WTC11 (cell line): ENCODE measurements at places on chromosomes 2 and 18.
A peak's percentile ranks its signal among the peaks of the same experiment; 100 is the strongest.

DNA sequence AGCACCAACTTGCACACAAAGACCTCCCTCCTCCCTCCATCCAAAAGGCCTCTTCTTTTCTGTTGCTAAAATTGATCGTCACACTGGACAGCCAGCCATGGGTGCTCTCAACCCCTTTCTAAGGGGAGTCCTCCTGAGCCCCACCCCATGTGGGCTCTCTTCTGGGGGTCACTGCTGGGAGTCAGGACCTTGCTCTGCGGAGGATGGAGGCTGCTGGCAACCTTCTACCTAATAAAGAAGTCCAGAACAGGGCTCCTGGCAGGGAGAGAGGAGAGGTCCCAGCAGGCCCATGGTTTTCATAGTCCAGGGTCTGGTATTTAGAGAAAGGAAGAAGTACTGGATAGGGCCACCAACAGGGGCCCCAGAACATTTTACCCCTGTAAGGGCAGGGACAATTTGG lies 67.6 kb upstream of the OTOS start:
- no peak for DNase-seq

GRCh38 chr2:26422947-26423629 lies 21.4 kb downstream of the DRC1 start:
- no peak for DNase-seq

DNA sequence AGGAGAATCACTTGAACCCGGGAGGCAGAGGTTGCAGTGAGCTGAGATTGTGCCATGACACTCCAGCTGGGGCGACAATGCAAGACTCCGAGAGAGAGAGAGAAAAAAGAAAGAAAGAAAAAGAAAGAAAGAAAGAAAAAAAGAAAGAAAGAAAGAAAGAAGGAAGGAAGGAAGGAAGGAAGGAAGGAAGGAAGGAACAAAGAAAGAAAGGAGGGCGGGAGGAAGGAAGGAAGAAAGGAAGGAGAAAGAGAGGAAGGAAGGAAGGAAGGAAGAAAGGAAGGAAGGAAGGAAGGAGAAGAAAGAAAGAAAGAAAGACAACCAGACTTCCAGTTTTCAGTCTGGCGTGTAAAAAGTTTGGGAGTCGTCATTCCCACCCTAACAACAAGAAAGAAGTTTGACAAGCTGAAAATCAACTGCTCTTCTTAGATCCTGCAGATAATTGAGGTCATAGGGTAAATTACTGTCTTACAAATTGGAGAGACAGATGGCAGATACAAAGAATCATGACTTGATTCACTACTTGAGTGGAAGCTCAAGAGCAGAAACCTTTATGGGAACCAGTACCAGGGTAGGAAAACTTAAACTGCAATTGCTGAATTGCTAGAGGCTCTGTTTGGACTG lies 15.1 kb upstream of the CYP27C1 start:
- DNase-seq = no peak

DNA sequence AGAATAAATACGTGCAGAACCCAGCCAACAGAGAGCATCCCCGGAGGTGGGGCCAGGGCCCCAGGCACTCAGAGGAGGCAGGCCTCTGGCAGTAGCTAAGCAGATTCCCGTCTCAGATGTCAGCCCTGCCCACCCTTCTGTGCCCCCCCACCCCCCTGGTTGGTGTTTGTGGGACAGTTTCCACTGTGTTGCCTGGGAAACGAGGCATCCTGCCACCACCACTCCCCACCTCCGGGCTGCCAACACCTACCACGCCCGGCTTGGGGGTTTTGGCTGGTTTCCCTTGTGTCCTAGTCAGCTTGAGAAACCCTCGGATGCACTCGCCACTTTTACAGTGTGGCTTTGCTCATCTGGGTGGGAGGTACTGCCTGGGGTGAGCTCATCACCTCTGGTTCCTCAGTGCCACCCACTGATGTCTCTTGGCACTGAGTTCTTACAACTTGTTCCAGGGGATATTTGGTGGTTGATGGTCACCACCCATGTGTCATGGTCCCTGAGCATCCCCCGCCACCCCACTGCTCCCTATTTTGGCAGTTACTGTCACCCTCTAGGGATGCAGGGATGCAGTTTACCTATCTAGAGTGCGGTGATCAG lies 72.4 kb upstream of the YWHAQ start:
- DNase-seq = no peak

DNA sequence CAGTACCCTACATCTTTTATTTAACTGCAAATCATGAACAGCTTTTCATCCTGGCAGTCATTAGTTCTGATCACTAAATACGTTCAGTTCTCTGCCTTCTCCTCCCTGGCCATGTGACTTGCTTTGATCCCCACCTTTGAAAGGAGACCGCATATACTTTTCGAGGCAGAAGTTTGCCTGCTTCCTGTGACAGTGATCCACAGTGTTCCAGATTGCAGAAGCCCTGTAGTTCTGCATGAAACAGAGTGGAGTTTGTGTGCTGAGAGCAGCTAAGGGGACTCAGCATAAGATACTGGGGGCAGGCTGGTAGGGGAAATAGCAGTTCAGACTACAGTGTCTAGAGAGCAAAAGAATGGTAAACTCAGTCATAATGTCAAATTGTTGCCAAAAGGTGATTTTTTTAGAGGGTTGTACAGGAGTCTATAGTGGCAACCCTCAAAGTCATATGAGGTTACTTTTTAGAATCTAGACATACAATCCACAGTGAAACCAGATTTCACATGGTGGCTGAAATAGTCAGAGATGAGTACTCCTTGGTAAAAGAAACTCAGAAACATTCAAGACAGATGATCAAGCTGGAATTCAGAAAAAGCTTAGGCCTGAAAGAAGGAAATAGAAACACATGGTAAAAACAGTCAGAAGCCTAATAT lies 1800.4 kb upstream of the CELF4 start:
- DNase-seq = no peak

DNA sequence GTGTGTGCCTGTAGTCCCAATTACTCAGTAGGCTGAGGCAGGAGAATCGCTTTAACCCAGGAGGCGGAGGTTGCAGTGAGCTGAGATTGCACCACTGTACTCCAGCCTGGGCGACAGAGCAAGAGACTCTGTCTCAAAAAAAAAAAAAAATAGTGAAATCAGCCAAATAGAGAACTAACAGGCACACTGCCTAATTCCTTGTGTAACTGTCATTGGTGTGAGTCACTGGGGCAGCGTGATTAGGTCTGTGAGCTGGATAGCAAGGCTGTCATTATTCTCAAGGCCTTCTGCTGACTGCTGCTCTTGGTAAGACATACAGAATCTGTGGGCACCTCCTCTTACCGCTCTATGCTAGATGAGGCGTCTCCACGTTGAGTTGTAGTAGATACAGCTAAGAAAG lies 270.3 kb downstream of the NEDD4L start:
- DNase-seq = no peak

- DNase-seq = no peak
Measured at GRCh38 chr18:62663731-62664336, 51.5 kb upstream of the PHLPP1 start.

DNA sequence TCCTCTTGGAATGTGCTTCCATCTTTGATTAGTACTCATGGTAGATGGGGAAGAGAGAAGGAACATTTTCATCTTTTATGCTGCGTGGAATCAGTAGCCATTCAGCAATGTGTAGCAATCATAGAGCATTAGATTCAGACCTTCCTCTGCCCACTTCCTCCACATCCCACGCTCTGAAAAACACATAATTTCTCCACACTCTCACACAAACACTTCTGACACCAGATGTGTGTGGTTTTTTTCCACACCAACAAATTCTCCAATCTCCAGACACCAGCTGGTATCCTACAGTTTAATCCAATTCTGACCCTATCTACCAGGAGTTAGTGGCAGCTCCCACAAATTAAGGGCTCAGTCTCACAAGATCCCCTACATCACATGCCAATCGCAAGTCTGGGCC lies 103.3 kb downstream of the AOX1 start:
- DNase-seq = no peak

GRCh38 chr2:205776720-205777119 lies 94.4 kb downstream of the NRP2 start:
- no peak for DNase-seq

- DNase-seq = peak; percentile 62
Measured at GRCh38 chr2:57720728-57721627, 325.6 kb upstream of the VRK2 start.

- DNase-seq = no peak
Measured at GRCh38 chr2:637406-637776, 39.8 kb downstream of the TMEM18 start.

- DNase-seq = no peak
Measured at GRCh38 chr2:23486684-23487075, 101.7 kb downstream of the KLHL29 start.

DNA sequence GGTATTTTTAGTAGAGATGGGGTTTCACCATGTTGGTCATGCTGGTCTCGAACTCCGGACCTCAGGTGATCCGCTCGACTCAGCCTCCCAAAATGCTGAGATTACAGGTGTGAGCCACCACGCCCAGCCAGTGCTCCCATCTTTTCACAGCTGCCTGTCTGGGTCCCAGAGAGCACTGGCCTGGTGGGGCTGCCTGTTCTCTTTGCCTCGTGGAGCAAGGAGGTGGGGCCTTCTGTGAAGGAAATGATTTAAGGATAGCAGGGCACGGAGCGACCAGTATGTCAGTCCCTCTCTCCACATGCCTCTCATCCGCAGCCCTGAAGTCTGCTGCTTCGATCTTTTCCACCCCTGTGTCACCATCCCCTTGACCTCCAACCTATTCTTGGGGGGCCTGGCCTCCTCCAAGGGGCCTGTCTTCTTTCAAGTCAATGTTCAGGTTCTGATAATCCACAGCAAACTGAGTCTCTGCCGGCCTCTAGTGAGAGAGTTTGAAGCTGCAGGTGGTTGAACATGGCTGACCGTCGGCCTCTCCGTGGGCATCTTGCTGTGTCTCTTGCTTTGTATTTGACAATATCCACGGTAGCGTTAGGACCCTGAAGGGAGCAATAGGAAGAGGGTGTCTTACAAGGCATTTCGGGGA lies 28.2 kb upstream of the GIGYF2 start:
- DNase-seq = peak; percentile 47

DNA sequence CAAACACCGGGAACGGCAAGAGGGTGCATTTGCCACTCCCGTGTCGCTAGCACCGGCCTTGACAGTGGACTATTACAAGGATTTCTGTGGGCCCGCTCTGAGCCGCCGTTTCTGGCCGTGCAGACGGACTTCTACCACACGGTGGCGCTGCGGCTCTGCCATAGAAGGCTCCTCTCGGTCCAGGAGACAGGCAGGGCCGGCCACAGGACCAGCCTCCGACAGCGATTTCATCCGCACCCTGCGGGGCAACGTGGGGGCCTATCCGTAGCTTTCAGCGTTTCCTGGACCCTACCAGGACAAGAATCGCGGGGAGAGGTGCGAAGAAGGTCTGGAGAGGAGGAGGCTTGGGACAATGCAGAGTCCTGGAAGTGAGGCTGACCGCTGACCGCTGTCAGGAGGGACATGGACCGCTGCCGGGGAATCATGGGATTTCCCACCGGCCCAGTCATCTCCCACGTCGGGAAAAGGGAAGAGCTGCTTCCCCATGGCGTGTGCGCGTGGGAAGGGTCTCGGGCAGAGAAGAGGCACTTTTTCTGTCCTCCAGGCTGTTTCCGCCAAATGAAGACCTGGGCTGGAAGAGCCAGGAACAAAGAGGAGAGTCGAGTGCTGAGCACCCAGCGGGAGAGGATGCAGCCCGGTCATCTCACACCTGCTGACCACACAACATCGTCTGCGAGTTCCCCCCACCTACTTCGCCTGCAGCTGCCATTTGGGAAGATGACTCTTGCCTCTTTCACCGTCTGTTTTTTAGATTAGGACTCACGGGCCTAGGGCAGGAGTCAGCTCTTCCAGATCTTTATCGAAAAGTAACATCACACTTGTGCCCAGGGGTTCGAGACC lies 35.5 kb upstream of the HAAO start:
- peak; percentile 94 for DNase-seq

DNA sequence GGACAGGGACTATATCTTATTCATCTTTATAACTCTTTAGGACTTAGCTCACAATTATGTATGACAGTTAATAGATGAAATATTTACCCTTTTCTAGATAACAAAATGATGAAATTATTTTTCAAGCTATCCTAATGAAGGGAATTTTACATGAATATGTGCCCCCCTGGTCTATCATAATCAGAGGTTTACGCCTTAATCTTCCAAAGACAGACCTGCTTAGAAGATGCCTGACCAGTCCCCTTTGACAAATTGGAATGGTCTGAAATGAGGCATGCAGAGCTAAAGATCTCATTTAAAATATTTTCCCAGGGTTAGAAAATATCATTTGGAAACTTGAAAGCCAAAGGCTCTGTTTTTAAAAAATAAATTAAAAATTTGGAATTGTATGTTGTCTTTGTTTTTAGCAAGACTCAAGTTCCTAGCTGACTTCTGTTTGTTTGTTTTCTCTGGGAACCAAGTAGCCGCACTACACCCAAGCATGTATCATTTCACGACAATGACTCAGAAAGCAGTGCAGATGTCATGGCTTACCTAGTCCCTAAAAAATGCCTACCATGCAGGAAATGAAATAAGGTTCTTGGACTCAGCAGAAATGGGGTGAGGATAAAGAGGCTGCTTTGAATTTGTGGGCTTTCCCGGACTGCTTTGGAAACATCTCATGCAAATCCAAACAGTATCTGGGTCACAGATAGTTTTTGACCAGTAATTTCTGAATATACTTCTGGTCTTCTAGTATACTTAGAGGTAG lies 162.1 kb downstream of the ZEB2 start:
- no peak for DNase-seq

GRCh38 chr2:179911569-179911968 lies 50.2 kb upstream of the ZNF385B start:
- DNase-seq = no peak

- no peak for DNase-seq
Measured at GRCh38 chr18:10401930-10402329, 52.5 kb upstream of the APCDD1 start.

DNA sequence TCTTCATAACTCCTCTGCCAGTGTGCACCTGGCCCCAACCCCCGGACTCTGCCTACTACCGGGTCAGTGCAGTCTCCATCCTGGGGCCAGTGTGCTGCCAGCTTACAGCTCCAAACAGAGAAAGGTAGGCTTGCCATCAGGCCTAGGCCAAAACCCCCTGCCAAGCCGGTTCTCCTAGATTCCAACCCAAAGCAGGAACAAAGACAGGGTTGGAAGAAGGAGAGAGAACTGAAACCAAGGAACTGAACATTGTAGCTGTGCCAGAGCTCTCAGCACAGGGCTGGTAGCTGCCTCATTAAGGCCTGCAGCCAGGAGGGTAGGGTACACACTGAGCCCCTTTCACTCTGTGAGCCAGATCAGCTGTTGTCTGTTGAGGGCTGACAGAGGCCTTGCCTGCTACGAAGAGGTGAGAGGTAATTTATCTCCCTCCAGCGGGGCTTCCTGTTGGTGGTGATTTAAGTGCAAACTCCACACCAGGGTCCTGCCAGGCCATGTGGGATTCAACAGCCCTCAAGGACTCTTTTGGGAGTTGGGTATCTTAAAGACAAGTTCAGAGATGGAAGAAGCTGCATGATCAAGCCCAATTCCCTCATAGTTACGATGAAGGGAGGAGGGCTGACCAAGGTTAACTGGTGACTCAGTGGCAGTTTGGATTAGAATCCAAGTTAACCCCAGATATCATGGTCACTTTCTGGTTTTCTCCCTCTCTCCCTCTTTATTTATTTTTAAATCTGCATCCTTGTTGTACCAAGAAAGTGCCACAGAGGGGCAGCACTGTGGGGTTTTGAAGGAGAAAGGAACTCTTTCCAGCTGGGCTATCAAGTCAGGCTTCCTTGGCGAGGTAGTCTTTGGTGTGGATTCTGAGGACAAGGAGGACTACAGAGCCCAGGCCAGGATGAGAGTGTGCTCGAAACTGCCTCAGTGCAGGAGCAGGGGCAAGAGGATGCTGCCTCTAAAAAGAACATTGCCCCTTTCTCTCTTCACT lies 48.1 kb downstream of the CYRIA start:
- peak; percentile 54 for DNase-seq

- DNase-seq = no peak
Measured at GRCh38 chr2:206368484-206368883, 74.8 kb upstream of the ADAM23 start.

- DNase-seq = no peak
Measured at GRCh38 chr18:52945552-52945951, 605.6 kb downstream of the DCC start.
